Common myeloid progenitor, CD34-positive (primary cell): ENCODE measurements at places on chromosomes 7 and 10.

GRCh38 chr10:86340176-86340990 lies 26.2 kb downstream of the GRID1 start:
- no peak for DNase-seq

DNA sequence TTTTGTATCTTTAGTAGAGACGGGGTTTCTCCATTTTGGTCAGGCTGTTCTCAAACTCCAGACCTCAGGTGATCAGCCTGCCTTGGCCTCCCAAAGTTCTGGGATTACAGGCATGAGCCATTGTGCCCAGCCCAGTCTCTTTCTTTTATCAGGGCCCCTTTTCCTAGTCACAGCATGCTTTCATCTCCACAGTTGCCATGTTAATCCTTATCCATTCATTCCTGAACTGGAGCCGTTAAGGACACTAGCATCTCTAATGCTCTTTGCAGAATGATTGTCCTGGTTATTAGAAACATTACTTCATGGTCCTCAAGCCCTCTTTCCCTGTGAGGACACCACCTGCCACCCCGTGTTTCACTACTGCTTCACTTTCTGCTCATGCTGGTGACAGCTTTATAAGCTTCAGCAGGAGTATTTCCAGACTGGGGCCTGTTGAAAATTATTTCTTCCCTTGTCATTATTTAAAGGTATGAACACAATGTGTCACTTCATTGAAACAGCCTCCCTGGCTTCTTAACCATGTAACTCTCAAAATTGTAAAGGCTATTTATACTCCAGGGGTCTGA lies 313.9 kb downstream of the BMPER start:
- DNase-seq, result no peak

GRCh38 chr7:26525398-26526264 lies 234.0 kb downstream of the SNX10 start:
- peak; percentile 72 for DNase-seq

- no peak for DNase-seq
Measured at GRCh38 chr10:14150526-14150925, 180.2 kb downstream of the FRMD4A start.

- no peak for DNase-seq
Measured at GRCh38 chr10:83678850-83679249, 460.5 kb upstream of the GHITM start.

DNA sequence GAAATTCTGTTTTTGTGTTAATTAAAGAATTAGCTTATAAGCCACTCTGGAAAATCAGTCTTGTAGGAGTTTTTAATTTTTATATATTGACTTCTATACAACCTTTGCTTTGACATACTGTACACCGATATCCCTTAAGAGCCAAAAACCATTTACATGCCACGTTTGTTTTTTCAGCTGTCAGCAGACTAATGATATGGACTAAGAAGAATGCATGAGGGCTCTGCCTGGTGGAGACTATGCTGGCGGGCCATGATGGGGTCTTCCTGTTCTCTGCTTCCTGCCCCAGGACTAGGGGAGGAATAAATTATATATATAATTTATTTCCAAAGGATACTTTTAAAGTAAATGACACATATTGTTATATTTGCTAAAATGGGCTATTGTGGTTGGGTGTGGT lies 96.3 kb downstream of the CDK14 start:
- DNase-seq, result no peak

GRCh38 chr10:91924212-91925021 lies 847 bp downstream of the BTAF1 start:
- no peak for DNase-seq

DNA sequence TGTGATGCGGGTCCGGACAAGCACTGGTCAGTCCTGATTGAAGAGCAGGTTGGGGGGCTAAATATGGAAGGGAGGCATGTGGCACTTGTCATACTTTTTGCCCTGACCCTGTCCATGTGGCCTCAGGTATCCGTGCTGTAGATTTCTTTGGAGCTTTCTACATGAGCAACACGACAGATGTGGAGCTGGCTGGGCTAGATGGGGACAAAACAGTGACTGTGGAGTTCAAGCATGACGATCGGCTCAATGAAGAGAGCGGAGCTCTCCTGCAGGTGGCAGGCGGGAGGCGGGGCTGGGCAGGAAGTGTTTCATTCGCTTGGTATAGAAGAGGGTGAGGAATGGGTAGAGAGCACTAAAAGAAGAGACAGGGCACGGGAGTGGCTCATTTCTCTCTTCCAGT lies 13.0 kb upstream of the CHCHD1 start:
- DNase-seq, result no peak

- DNase-seq, result peak; percentile 68
Measured at GRCh38 chr7:142603870-142604448, 145.3 kb upstream of the PRSS1 start.

DNA sequence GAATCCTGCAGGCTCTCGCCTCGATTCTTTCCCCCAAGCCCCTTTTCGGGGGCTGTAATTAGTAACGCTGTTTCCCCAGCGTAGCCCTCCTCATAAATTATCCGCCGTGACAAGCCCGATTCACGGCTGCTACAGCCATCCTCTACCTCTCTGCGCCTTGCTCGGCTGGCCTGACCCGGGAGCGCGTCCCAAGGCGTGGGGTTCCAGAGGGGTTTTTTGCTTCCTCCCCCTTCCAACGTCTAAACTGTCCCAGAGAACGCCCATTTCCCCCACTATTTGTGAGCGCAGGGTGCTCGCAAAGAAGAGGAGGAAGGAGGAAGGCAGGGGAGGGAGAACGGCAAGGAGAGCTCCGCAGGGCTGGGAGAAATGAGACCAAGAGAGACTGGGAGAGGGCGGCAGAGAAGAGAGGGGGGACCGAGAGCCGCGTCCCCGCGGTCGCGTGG lies 880 bp downstream of the HOXA5 start:
- DNase-seq, result no peak

- DNase-seq, result no peak
Measured at GRCh38 chr10:11879387-11880094, 56.4 kb downstream of the PROSER2 start.

DNA sequence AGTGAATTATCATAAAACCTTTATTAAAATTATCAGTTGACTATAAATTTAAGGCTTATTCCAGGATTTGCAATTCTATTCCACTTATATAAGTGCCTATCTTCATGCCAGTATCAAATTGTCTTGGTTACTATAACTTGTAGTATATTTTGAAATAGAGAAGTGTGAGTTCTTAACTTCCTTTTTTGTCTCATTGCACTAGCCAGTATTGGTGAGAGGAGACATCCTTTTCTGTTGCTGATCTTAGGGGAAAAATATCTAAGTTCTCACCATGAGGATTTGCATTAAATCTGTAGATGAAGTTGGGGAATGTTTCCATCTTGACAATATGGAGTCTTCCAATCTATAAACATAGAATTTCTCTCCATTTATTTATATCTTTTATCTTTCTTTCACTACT lies 104.2 kb upstream of the MKI67 start:
- peak; percentile 19 for DNase-seq

GRCh38 chr10:58982470-58983239 lies 193.8 kb upstream of the PHYHIPL start:
- DNase-seq, result no peak

GRCh38 chr10:14024329-14025202 lies 306.2 kb downstream of the FRMD4A start:
- peak; percentile 10 for DNase-seq

GRCh38 chr10:49831352-49832035 lies 69.4 kb upstream of the OGDHL start:
- no peak for DNase-seq

GRCh38 chr10:80409121-80409520 lies 770 bp downstream of the PRXL2A start:
- DNase-seq, result no peak

- DNase-seq, result no peak
Measured at GRCh38 chr7:131648491-131648890, 92.1 kb upstream of the PODXL start.

GRCh38 chr10:12868229-12868628 lies 133.3 kb downstream of the CCDC3 start:
- DNase-seq, result no peak
